ENCODE measurements at places on chromosomes 6 and 20.

DNA sequence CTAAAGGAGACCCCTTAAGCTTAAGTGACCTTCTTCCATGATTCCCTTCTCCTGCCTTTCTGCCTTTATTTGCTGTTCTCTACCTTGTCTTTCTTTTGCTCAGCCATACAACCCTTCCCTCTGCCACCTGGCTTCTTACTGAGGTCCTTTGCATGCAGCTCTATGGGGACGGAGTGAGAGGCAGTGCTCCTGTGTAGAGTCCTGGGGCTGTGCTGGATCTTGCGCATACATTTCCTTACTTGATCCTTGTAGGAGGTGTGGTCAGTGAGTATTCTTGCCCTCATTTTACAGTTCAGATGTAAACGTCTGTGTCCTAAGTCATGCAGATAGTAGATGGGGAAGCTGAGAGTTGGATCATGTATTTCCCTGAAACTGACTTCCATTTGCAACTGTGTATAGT is 5.7 kb downstream of the SASH1 start:
- no peak for DNase-seq

GRCh38 chr6:56732517-56732916 is 89.8 kb upstream of the DST start:
- no peak for DNase-seq

GRCh38 chr6:97717086-97717485 is 434.1 kb upstream of the MMS22L start:
- no peak for DNase-seq

GRCh38 chr6:56293781-56294180 is 46.4 kb upstream of the COL21A1 start:
- DNase-seq, result no peak

DNA sequence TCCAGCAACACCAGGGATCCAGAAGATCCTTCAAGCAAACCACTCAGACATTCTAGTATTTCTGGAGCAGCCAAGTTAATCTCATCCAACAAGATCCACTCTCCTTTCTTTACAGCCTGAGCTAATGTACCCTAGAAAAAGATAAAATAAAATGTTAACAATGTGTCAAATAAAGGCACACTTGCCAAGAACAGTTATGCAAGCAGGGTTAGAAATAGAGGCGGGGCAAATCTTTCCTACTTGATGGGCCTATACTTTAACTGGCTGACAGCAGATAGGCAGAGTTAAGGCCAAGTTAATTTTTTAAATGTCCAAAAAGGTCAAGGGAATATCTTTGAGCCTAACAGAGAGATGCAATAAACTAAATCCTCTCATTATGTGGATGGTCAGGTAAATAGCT is 60.8 kb downstream of the MDN1 start:
- DNase-seq, result no peak

DNA sequence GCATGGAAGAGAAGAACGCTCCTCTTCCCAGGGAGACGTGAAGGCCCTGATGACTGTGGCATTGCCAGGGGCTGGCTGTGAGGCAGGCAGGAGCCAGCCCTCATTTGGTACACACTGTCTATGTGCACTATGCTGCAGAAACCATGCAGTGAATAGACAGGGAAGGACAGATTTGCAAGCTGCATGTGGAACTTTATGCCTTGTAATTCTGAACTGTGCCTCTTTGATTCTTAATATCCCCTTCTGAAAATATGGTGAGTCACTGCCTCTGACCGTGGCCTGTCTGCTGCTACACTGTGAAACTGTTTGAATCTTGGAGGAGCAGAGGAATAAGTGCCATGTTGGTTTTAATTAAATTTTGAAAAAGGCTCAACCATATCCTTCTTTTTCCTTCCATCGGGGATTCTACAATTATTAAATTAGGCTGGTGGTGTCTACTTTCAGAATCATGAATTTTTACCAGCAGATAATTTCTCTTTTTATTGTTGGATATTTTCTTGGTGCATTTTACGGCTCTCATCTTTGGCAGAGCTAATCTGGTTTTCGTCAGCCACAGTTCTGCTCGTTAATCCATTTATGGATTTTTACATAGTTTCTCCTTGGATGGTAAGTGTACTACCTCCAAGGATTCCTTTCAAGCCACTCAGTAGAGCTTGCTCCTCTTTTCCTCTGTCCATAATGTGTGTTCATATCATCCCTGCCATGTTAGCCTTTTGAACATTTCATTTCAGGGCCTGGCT is 301.0 kb upstream of the SLC35B3 start:
- no peak for DNase-seq

GRCh38 chr20:24694157-24694726 is 224.8 kb downstream of the SYNDIG1 start:
- DNase-seq, result no peak

- no peak for DNase-seq
Observed at GRCh38 chr6:53309059-53309900, 39.5 kb downstream of the ELOVL5 start.

- no peak for DNase-seq
Observed at GRCh38 chr6:27809067-27809938, 102.9 kb downstream of the OR2B2 start.

DNA sequence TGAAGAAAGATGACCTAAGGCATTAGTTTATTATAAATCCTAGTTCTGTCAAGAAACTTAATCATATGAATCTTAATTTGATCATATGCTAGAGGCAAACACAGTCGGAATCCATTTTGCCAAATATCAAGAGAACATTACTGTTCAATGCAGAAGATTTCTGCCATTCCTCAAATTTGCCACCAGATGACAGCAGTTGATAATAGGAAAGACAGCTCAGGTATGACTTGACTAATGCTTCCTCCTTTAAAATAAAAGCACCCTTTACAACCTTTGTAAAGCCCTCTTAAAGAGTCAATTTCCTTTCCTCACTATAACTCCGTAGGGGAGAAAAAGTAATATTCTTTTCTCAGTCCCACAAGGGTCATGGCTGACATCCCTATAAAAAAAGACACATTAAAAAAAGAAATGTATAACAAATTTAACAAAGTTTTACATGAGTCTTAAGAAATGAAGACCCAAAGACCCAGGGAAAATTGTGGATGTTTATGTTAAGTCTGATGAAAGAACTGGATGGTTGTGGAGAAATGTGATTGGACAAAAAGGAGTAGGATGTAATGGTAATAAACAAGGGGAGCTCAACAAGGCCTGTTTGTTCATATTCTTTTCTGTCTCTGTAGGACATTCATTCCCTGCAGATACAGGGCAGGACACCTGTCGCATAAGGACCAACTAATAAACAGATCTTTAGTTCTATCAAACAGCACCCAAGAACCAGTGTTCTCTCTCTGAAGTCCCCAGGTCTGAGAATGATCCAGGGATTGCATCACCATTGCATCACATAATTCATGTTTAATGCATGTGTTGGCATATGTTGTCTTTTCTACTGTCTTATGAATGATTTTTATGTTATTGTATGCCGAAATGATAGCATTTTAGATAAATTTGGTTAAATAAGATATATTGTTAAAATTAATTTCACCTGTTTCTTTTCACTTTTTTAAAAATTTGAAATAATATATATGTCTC is 23.0 kb upstream of the IL17A start:
- DNase-seq, result no peak

DNA sequence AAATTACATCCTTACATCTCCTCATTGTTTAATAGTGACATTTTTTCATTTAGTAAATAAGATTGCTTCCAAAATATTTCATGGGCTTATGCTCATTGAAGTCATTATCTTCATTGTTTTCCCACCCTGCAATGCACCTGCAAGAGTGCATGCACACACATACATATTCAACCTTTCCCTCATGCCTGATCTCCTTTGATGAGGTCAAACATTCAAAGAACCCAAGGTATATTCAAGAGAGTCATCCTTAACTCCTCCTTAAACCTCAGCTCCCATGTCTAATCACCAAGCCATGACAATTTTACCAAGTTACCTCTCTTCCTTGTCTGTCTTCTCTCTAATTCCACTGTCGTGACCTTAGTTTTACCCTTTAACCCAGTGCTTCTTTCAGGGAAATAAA is 56.5 kb downstream of the HIVEP2 start:
- DNase-seq, result no peak

DNA sequence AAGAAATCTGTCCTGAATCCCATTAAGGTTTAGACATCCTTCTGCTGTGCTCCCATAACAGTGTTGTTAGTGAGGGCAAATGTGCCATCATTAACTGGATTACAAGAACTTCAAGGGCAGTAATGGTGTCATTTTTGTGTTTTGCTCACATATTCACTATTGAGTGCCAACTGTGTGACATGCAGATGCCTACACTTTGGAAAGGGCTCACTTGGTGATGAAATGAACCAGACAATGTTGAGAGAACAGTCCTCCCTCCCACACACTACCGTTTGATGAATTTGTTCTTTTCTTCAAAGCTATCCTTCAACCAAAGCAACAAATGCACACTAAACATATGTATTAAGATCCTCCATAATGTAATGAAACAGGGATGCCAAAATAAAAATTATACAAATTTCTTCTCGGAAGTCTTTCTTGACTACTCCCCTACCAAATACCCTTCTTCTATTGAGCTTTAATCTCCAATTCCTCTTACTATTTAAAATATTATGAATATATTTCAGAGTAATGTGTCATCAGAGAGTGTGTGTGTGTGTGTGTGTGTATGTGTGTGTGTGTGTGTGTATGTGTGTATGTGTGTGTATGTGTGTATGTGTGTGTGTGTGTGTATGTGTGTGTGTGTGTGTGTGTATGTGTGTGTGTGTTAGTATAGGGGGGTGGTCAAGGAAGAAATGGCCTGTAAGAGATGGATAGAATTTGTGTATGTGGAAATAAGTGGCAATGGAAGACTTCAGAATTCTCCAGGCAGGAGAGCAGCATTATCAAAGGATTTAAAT is 92.3 kb upstream of the ENPP5 start:
- DNase-seq, result no peak

DNA sequence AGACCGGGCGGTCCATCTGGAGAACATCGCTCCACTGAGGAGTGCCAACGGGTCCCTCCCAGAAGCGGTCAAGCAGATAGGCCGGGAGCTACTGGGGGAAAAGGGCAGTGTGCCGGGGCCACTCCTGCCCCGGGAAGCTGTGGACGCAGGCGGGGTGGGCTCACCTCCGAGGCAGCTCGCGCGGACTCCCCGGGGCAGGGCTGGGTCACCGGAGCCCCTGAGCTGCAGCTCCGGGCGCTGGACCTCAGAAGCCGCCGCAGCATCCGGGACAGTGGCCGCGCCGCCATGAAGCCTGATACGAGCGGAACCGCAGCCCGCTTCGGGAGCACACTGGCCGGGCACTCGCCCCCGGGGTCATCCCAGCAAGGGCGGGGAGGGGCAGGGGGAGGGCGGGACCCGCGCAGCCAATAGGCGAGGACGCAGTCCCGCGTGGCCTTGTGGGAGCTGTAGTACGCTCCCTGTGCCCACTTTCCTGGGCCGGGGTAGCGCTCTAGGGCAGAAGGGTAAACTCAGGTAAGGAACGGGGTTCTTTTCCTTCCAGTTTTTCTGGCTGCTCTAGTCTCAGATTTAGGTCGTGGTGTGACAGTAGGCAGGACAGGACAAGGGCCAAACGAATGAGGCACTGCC is at the start of gene MOCS1:
TSS of gene MOCS1 (minus strand) at position 332 of the 627 bp plus-strand sequence. CDS start at position 287, 45 bp downstream.
- peak; percentile 43 for DNase-seq

GRCh38 chr20:40446888-40447287 is 242.1 kb downstream of the MAFB start:
- no peak for DNase-seq

DNA sequence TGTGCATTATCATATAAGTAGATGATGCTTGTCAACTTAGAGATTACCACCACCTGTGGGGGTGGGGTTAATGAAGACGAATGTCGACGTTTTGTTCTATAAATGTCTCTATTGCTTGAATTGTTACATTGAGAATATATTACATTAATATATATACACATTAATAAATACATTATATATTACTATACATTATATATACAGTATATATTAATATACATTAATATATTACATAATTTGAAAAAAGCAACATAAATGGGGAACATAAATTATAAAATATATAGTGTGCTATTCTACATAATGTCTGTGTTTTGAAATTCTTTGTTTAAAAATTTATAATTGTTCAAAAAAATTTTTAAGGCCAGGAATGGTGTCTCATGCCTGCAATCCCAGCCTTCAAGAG is 81.1 kb downstream of the ALDH8A1 start:
- no peak for DNase-seq

DNA sequence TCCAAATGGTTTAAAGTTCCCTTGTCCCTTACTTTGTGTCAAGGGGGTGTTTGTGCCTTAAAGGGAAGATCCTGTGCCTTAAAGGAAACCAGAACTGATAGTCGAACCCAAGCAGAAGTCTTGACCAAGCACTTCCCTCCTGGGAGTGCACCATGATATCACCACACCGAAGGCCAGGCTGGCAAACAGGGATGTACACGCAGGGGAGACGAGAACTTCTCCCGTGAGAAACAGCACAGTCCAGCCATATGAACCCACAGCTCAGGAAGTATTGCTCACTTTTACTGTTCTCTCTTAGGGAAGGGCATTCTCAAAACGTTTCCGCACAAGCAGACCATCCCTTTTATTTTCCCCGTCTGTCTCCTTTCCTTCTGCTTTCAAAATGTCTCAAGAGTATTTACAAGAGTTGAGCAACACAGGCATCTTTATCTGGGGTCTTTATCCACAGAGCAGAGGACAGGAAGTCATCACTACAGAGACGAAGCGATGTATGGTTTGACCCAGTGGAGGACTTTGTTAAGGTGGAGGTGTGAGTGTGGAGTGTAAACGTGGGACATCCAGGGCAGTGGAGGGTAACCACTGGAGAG is 12.8 kb upstream of the SERPINB1 start:
- peak; percentile 68 for DNase-seq

GRCh38 chr6:140193269-140193668 is 818.8 kb upstream of the CITED2 start:
- DNase-seq, result no peak

GRCh38 chr6:25136854-25137253 is 142.3 kb upstream of the CARMIL1 start:
- DNase-seq, result no peak

DNA sequence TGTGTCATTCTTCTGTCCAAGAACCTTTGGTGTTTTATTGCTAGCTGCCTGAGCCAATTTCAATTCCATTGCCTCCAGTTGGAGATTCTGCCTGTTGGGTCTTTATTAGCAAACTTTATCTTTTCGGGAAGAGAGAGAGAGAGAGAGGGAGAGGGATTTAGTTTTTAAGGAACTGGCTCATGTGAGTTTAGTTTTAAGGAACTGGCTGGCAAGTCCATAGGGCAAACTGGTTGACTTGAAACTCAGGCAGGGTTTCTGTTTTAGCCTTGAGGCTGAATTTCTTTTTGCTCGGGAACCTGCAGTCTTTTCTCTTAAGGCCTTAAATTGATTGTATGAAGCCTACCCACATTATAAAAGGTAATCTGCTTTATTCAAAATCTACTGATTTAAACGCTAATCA is 23.0 kb downstream of the BCKDHB start:
- no peak for DNase-seq

GRCh38 chr6:14452567-14453527 is 335.3 kb downstream of the CD83 start:
- DNase-seq, result peak; percentile 51

DNA sequence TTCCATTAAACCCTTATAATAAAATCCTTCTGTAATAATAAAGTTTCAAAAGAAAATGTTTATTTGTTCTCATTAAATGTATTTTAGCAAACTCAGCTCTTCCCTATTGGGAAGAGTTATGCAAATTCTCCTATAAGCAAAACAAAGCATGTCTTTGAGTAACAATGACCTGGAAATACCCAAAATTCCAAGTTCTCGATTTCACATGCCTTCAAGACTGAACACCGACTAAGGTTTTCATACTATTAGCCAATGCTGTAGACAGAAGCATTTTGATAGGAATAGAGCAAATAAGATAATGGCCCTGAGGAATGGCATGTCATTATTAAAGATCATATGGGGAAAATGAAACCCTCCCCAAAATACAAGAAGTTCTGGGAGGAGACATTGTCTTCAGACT is 3.8 kb downstream of the IL17A start:
- no peak for DNase-seq

All from CD4-positive, alpha-beta T cell (primary cell).